ENCODE measurements at places on chromosomes 7 and 10.

DNA sequence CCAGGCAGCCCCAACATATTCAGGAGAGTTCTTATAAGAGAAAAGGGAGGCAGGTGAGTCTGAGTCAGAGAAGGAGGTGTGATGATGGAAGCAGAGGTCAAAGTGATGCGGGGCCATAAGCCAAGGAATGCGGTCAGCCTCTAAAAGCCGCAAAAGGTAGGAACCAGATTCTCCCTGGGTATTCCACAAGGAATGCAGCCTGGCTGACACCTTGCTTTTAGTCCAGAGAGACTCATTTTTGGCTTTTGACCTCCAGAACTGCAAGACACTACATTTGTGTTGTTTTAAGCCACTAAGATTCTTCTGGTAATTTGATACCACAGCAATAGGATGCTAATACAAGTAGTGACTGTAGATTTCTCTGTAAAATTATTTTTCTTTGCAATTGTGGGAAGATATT, 151.5 kb upstream of the EEPD1 start:
- DNase-seq: peak; percentile 29

DNA sequence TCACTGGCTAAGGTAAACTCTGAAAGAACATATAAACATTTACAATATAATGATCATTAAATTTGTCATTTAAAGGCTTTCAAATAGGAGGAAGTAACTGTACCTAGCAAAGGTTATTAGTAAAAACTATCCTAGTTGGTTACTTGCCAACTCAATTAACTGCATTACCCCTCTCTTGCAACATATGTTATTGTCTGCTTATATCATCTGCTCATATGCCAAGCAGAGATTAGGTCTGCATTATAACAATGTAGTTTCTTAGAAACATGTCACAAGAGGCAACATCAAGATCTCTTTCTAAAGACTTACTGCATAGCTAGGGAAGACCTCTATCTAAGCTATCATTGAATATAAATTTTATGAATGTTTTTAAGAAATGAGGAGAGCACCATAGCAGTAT, 132.5 kb downstream of the RELN start:
- DNase-seq: no peak

GRCh38 chr10:3648170-3648569, 136.8 kb downstream of the KLF6 start:
- DNase-seq: no peak

DNA sequence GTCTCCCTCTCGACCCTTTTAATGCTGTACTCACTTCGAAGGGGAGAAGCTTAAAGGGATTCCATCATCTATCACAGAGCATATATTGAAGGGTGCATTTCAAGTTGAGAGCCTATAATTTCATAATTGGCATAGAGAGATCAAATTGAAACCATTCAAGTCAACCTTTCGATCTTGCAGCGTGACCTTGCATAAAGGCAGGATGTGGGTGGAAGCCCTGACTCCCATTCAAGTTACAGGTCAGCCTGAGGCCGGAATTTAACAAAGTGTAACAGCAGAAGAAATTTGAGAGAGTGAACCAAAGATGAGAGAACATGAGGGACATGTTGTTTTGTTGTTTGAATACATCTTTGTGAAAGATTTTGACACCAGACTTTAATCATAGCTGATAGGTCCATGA, 195.3 kb upstream of the TPK1 start:
- no peak for DNase-seq

Measured in HCEC 1CT (cell line).